CD4-positive, alpha-beta T cell treated with Interleukin-2 at 100 ng/mL for 4 hours (primary cell): ENCODE measurements at places on chromosomes 3 and 15.

DNA sequence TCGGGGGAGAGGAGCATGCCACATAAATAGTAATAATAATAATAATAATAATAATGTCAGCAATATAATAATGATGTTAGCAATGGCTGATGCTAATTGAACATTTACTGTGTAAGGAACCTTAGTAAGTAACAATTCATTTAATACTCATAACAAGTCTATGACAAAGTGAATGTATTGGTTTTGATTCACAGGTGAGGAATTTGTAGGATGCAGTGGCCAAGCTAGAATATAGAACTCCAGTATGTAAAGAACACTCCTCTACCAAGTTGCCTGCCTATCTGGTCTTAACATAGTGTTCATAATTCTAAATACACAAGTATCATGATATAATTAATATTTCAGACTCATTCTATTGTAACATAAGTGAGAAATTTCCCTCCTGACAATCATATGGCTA lies 1016.5 kb downstream of the ROBO1 start:
- no peak for DNase-seq

DNA sequence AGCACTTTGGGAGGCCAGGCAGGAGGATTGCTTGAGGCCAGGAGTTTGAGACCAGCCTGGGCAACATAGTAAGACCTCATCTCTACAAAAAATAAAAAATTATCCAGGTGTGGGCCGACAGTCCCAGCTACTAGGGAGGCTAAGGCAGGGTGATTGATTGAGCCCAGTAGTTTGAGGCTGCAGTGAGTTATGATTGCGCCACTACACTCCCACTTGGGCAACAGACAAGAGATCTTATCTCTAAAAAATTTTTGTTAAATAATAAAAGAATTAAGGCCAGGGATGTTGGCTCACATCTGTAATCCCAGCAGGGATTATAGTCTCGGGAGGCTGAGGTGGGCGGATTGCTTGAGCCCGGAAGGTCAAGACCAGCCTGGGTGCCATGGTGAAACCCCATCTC lies 25.8 kb upstream of the NFKBIZ start:
- no peak for DNase-seq

GRCh38 chr15:68241088-68241935 lies 11.8 kb upstream of the CLN6 start:
- no peak for DNase-seq

DNA sequence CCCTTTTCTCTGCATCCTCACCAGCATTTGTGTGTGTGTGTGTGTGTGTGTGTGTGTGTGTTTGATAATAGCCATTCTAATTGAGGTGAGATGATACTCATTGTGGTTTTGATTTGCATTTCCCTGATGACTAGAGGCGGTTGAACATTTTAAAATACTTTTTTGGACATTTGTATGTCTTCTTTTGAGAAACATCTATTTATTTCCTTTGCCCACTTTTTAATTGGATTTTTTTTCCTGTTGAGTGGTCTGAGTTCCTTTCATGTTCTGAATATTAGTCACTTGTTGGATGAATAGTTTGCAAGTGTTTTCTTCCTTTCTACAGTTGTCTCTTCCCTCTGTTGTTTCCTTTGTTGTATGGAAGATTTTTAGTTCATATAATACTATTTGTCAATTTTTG lies 54.3 kb upstream of the THSD4 start:
- DNase-seq = no peak

DNA sequence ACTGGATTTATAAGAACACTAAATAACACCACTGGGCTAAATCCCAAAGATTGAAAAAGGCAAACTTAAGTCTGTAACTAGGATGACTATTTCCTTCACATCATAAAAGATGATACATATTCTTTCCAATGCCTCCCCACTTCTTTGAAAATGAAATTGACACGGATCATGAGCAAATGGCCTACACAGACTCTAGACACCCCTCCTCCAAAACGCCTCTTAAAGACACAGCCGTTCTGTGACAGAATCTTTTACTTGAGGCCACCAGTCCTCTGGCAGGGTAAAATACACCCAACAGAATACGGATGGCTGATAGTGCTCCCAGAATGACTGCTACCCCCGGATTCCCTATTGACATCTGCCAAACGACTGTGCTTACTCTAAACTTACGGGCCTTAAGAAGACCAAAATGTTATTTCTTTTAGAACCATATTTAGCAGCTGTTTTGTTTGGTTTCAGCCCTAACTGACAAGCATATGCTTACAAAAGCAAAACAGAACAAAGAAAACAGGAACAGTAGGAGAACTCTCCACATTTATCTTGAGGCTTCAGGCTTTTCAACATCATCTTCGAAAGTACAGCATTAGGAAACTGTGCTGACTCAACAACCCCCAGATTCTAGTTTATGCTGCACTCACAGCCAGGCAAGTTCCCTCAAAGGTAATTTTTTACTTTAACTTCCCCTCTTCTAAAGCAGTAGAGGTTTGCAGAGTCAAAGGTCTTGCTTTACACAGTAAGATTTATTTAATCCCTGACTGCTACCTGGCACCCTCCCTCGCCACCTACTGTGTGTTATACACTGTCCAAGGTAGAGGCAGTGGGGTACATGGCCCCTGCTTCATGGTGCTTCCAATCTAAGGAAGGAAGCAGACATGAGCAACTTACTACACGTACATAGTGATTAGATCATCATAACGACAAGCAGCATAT lies 84.3 kb downstream of the TNIK start:
- peak; percentile 10 for DNase-seq

- DNase-seq = no peak
Observed at GRCh38 chr3:127775398-127776109, 46.8 kb downstream of the MGLL start.

- no peak for DNase-seq
Observed at GRCh38 chr3:190169877-190170276, 49.2 kb upstream of the P3H2 start.
